ENCODE measurements at places on chromosomes 12 and 14. TPM values are rescaled to one million over a fixed set of nuclear protein-coding genes. Genes with fewer than 3 reads are reported as not detected.

- DNase-seq = peak; percentile 15
Measured at GRCh38 chr14:61326847-61327246, 5.5 kb downstream of the PRKCH start.

- no peak for DNase-seq
Measured at GRCh38 chr14:75369506-75369905, 58.3 kb upstream of the JDP2 start.

GRCh38 chr12:104154286-104154685 is 16.3 kb upstream of the NFYB start:
- no peak for DNase-seq

- no peak for DNase-seq
Measured at GRCh38 chr14:55545779-55546178, 34.2 kb upstream of the KTN1 start.

DNA sequence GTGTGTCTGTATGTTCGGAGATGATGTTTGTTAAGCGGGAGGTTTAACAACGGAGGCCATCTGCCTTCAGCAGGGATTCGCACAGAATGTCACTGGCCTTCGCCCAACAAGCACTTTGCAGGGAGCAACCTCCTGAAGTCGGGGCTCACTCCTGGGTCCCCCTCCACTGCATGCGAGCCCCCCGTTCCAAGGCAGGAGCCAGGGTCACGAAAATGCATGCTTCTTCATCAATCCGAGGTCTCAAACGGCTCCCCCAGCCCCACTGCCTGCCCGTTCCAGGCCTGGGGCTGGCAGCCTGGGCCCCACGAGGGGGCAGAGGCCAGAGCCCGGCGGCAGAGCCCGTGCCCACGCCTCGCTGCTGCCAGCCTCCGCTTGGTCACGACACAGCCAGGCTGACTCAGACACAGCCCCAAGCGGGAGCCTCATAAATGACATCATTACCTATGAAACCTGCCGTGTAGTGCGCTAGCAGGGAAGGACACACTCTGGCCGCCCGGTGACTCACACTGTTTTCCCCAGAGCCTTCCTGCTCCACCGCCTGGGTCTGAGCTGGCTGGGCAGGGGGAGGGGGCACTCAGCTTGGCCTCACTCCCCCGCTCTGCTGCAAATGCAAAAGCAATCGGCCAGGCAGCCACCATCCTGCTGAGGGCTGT is 169.5 kb upstream of the RTL1 start:
- peak; percentile 98 for DNase-seq

DNA sequence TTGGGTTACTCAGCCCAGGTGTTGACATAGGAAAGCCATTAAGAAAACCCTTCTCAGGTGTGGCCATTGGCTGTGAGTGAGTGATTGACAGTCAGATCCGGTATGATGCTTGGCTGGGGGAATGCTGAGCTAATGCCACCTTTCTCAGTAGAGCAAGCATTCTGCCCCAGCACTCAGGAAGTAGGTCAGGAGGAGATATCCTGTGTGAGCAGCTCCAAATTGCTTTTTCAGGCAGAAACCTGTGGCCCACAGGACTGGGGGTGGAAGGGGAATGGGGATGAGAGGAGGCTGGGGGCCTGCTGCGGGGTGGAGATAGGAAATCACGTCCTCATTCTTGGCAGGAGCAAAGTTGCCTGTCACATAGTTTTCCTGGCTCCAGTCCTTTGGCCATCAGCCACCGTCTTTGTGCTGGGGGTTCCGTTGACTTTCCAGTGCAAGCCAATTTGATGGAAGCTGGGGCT is 55.7 kb downstream of the NINJ2 start:
- no peak for DNase-seq

DNA sequence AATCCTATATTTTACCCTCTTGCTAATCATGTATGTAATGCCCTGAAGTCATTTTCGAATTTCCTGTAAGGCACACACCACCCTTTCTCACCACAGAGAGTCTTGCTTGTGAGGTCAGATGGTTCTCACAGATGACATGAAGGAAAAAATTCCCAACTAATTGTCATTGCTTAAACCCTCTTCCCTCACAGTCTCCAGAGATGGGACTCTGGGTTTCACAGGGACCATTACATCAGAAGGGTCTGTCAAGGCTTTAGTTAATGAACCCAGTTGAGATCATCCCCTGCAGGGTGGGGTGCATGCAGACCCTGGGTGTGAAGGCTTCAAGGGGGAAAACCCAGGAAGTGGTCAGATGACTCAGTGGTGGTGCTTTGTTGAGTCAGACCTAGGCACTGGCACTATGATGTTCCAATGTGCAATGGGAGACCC is 229.6 kb downstream of the BCAT1 start:
- DNase-seq = peak; percentile 56

- no peak for DNase-seq
Measured at GRCh38 chr14:95784137-95784536, 70.2 kb upstream of the TCL1A start.

DNA sequence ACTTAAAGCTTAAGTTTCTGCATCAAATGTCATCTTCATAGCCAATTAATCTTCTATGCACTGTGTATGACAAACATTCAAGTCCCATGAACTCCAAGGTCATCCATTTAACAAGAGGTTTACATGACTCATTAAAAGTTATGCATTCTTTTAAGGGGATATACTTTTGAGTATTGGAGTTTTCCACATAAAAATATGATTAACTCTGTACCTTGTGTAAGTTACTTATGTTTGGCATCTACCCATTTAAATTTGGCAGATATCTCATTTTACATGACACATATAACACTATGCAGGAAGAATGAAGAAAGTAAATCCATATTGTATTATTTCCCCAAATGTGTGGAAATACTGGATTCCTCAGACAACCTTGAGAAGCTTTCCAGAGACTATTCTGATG is 240.2 kb downstream of the PAX9 start:
- no peak for DNase-seq

GRCh38 chr12:47979166-47979565 is 15.8 kb downstream of the TMEM106C start:
- no peak for DNase-seq

GRCh38 chr14:103520657-103521437 is 1.8 kb downstream of the CKB start:
- DNase-seq = peak; percentile 69

DNA sequence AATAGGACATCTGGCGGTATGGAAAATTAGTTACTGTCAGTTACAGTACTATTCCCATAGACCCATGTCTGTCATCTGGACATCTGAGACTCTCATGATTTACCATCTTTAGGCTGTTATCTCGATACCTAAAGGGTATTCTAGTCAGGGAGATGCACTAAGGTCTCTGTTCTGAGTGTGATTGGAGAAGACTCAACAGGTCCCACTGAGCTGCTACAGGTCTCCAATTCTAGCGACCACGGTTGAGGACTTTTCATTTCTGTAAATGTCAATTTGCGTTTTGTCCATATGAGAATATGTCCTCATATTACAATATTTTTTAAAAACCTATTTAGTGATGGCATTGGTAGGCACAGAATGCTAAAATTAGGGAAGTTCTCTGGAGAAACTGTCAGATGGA is 1160.2 kb downstream of the TMEM121 start:
- no peak for DNase-seq

- DNase-seq = peak; percentile 52
Measured at GRCh38 chr14:53278602-53279506, 125.7 kb upstream of the DDHD1 start.

DNA sequence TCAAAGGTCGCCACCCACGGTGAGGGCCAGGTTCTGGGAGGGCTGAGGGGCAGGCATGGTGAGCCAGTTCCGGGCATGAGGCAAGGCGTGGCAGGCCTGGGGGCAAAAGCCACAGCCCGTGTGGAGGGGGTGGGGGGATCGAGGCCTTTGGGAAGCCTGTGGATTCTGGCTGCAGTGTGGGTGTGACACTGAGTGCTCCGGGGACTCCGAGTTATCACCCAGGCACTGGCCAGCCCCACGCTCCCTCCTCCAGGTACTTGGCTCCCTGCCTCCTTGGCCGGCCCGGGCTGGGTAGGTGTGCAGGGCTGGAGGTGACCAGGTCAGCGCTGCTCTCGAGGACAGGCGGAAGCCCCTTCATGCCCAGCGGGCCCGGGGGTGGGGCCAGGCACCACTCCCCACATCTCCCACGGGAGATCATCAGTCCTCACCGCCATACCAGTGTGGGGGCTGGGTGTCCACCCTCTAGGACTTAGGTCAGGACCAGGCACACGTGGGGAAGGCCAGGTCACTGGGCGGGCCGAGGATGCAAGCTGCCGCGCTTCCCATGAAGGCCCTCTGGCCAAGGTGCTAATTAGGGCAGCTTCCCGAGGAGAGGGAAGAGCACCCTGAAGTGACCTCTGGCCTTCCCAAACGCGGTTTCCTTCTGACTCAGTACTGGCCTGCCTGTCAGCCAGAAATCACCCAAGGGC is 34.1 kb upstream of the TDRD9 start:
- DNase-seq = no peak

- DNase-seq = no peak
Measured at GRCh38 chr14:72736786-72737559, 156.9 kb downstream of the DPF3 start.

DNA sequence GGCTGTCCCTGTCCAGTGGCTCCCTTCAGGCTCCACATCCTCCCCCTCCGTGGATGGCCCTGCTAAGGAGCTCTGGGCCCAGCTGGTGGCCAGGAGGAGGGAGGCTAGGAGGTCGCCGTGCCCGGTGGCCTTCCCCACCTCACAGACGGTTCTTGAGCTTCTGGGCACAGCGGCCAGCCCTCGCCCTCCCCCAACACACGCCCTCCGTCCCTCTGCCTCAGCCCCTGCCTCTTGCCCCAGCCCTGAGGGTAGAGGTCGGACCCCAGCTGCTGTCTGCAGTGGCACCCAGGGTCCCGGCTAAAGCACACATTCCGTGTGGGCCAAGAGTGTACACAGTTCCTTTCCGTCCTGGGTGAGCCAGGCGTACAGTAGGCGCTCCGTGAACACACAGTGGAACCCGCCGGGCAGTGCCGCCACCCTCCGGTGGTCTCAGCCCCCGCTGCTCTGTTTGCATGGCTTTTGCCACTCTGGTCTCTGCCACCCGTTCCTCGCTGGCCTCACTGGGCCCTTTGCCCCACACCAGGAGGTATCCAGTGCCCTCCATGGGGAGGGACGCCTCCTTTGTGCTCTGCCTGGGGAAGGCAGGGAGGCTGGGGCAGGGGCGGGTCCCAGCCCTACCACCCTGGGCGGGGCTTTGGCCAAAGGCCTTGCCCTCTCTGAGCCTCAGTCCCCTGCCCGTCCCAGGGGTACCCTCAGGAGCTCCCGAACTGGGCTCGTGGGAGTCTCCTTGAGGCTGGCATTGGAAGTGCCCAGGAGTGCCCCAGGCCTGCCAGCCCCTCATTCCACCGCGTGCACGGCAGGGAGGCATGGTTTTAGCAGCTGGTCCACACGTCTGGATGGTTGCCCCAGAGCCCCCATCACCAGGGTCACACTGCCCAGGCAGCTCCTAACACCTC is 13.0 kb downstream of the TRMT61A start:
- DNase-seq = no peak

DNA sequence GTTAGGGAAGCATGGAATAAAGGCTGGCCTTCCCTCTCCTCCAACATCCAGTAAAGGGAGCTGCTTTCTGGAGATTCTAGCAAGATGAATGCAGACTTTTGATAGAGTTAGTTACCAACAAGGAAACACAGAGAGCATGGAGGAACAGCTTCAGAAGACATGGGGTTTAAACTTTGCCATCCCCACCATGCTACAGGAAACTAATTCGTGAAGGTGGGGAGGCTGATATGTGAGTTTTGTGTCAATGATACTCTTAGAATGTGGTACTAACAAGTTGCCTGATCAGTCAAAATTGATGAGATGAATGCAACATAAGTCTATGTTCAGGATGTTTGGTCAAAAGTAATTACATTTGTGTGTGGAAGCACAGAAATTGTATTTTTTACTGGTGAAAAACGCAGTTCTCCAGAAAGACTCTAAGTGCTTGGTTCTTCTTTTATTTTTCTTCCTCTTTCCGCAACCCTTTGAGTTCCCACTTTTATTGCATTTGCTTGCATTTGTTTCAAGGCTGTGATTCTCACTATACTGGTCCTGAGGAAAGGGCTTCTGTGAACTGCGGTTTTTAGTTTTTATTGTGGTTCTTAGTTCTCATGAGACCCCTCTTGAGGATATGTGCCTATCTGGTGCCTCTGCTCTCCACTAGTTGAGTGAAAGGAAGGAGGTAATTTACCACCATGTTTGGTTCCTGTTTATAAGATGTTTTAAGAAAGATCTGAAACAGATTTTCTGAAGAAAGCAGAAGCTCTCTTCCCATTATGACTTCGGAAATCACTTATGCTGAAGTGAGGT is at the start of gene CLEC4A:
Gene CLEC4A (plus strand): TSS at position 494 of the 789 bp plus-strand sequence. CDS start 262 bp downstream, at position 756.
- DNase-seq = no peak

GRCh38 chr12:7264538-7264937 is 39.3 kb upstream of the ACSM4 start:
- no peak for DNase-seq

DNA sequence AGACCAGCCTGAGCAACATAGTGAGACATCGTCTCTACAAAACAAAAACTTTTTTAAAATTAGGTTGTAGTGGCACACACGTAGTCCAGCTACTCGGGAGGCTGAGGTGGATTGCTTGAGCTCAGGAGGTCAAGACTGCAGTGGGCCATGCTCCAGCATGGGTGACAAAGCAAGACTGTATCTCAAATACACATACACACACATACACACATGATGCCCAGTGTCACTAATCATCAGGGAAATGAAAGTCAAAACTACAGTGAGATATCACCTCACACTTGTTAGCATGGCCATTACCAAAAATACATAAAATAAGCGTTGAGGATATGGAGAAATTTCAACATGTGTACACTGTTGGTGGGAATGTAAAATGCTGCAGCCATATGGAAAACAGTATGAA is 33.2 kb upstream of the KICS2 start:
- DNase-seq = no peak

GRCh38 chr12:81221681-81222080 is 143.8 kb downstream of the ACSS3 start:
- no peak for DNase-seq

DNA sequence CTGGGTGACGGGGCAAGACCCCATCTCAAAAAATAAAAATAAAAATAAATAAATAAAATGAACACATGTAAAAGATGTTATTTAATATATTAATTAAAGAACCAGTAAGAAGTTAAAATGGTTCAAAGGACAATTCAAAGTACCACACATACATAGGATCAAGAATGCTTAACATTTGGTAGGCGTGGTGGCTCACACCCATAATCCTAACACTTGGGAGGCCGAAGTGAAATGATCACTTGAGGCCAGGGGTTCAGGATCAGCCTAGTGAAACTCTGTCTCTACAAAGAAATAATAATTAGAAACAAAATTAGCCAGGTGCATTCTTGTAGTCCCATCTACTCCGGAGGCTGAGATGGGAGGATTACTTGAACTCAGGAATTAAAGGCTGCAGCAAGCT is 53.3 kb downstream of the SPATS2 start:
- DNase-seq = no peak

RSRC2 gene
- 54.6 TPM for total RNA-seq

TMEM121 gene
- total RNA-seq = 7.1 TPM

RNF212B gene
- total RNA-seq = not detected

CISTR gene
- total RNA-seq = not detected

MGP gene
- 0.72 TPM for total RNA-seq

All from MG63 (cell line).